ENCODE measurements at places on chromosomes 2 and 18.

- DNase-seq, result no peak
Measured at GRCh38 chr18:37662099-37662498, 96.5 kb upstream of the CELF4 start.

- DNase-seq, result peak; percentile 91
Measured at GRCh38 chr18:3450012-3450798, at the start of gene TGIF1. TSS of gene TGIF1 (plus strand) at chr18:3450172. CDS start at chr18:3450490, 318 bp downstream.

- no peak for DNase-seq
Measured at GRCh38 chr2:203908797-203909185, 27.8 kb upstream of the ICOS start.

DNA sequence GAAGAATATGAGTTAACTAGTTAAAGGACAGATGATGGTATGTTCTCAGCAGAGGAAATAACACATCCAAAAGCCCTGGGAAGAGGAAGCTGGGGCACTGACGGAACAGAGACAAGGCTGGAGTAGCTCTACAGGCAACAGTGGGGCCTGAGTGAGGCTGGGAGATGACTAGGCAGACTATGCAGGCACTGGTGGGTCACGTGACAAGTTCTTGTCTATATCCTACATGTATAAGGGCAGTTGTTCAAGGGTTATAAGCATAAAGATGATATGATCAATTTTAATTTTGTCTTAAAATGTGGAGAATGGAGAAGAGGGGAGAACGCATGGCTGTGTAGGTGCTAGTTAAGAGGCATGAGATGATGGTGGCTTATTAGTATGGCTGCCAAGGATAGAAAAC, 68.6 kb downstream of the KCNS3 start:
- DNase-seq, result no peak

DNA sequence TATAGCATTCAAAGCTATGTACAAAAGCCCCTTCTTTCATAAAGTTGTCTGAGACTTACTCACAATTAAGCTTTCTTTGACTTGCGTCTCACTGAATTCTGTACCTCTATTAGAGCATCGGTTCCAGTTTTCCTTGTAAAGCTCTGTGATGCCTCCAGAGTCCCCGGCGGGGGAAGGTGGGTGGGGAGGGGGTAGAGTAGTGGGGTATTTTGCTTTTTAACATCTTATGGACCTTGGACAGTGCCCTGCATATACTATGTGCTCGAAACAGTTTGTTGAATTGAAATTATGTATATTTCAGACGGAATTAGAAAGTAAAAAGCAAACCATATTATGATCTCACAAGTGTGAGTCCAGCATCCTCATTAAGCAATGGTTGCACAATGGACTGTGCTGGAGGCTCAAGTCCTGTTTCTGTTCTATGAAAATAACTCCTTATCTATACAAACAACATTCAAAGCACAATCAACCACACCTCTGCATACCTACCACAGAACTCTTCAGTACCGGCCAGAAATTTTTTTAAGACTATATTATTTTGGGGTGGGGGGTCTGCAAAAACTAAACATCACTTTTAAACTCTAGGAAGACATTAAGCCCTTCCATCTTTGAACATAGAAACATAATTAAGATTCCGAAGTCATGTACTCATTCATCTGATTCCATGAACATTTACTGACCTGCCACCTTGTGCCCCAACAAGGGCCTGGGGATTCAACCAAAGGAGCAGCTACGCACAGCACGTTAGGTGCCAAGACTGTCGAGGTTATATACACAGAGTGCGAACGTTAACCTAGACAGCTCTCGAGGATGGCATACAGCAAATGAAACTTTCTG, 908 bp downstream of the STAT1 start:
- no peak for DNase-seq

GRCh38 chr2:106187273-106187891, 6.7 kb downstream of the UXS1 start:
- DNase-seq, result no peak

GRCh38 chr2:15365411-15365810, 195.7 kb downstream of the NBAS start:
- no peak for DNase-seq

GRCh38 chr18:28045176-28045810, 131.6 kb downstream of the CDH2 start:
- no peak for DNase-seq

DNA sequence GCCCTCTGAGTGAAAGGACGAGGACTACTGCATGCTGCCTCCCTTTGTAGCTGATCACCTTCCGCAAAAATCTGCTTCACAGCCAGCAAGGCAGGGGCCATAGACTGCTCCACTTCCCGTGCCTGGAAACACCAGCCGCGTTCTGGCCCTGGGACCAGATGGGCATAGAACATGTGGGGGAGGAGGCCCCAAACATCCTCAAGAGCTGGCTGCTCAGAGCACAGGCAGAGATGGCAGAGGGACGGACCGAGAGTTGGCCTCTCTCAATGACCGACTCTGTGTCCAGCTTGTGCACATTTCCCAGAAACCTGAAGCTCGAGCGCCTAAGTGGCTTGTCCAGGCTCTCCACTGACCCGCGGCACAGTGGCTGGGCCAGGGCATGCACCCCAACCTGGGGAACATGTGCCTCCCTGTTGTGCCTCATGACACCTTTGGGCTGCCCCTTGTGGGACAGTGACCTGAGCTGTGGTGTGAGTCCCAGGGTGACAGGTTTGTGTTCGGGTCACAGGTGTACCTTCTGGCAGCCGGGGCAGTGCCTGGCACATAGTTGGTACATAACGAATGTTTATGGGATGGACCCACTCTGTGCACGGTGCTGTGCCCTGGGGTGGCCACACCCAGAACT, 9.1 kb downstream of the KCNF1 start:
- DNase-seq, result no peak

GRCh38 chr2:227862227-227862740, 9.1 kb upstream of the DAW1 start:
- no peak for DNase-seq

DNA sequence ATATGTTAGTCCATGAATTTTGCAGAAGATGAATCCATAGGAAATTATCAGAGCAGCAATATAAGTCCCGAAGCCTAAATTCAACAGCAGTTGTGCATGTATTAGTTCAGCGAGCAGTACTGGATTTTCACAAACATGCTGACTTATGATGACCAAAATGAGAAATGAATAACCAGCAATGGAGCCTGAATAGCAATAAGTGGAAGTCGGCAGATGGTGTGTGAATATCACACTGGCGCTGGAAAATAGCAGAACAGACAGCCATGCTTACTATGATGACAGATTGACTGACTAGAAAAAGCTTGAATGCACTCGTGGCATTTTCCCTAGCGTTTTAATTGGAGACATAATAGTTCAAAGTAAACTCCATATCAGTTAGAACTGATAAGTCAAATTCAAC, 1114.5 kb downstream of the DSC3 start:
- DNase-seq, result no peak

DNA sequence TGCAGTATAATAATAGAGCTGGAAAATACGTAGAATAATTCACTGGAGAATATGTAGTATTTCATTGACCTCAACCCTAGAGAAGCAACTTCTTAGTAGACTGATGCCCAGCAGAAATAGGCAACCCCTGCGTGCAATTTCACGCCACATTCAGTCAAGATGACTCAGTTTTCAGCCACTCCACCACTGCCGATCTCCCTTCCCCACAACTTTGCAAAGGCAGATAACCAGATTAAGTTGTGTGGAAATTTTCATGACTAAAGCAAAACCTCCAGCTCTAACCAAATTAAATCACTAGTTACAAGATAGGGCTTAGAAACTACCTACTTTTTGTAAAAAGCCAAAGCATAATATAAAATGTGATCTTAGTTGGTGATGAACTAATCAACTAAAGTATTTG, 63.3 kb upstream of the STK17B start:
- DNase-seq, result no peak

GRCh38 chr2:50865235-50865634, 166.7 kb downstream of the NRXN1 start:
- no peak for DNase-seq

DNA sequence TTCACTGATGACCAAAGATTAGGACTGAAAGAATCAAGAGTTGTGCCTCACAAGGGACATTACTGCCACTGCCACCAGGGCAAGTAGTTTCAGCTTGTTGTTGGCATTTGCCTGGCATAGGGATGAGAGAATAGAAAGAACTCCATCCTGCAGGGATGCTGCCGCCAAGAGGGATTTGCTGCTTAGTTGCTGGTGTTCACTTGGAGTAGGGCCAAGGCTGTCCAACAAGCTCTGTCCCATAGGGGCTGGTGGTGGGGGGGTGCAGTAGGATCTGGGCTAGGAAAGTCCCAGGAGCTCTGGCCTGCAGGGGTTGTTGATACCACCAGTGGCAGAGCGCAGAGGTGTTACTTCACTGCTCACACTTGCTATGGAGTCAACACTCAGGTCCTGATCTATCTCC, 84.9 kb upstream of the MGAT4A start:
- peak; percentile 40 for DNase-seq

- no peak for DNase-seq
Measured at GRCh38 chr2:146228466-146229058, 1616.3 kb upstream of the ACVR2A start.

DNA sequence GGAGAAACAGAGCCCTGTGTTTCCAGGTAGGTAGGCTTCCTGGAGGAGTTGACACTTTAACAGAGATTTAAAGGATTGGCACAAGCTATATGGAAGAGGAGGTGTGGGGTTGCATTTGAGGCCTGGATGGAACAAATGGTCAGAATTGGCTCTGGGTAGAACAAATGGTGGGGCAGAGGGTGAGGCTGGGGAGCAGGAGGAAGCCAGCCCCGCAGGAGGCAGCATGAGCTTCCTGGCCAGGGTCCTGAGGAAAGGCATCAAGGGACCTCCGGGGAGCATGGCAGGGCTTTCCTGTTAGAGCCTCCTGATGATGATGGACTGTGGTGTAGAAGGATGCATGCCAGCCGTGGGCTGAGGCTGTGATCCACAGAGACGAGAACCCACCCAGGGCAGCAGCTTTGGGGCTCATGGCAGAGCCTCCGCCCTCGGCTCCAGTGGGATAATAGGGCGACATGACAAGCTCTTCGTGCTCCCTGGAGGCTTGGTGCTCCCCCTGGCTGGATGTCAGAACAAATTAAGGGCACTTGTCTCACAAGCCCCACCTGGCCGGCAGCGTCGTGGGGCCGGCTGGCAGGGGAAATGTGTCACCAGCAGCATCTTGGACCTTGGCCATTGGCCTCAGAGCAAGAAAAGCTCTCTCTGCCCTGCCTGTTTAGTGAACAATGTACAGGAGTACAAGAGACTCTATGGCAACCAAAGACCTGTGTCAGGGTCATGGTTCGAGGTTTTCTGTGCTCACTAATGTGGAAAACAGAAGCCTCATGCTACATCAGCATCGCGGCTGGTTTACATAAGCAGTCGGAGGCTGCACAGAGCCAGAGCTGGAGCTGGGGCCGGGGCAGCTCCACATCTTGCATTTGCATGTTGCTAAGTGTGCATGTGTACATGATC, 153.5 kb downstream of the MYCN start:
- DNase-seq, result no peak

DNA sequence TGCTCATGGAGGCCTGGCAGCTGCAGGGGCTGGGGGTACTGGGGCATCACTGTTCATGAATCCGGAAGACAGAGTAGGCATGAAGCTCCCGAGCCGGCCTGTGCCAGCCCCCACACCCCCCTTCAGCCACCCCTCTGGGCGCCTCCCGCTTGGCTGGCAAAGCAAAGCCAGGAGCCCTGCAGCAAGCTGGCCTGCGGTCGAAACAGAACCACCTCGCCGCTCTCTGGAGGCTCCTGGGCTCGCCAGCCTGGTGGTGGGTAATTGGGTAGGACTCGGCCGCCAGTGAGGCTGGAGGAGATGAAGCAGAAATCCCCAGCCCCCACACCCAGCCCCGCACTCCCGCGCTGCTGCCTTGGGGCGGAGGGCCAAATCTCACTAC, 70.9 kb upstream of the GPC1 start:
- DNase-seq, result no peak

DNA sequence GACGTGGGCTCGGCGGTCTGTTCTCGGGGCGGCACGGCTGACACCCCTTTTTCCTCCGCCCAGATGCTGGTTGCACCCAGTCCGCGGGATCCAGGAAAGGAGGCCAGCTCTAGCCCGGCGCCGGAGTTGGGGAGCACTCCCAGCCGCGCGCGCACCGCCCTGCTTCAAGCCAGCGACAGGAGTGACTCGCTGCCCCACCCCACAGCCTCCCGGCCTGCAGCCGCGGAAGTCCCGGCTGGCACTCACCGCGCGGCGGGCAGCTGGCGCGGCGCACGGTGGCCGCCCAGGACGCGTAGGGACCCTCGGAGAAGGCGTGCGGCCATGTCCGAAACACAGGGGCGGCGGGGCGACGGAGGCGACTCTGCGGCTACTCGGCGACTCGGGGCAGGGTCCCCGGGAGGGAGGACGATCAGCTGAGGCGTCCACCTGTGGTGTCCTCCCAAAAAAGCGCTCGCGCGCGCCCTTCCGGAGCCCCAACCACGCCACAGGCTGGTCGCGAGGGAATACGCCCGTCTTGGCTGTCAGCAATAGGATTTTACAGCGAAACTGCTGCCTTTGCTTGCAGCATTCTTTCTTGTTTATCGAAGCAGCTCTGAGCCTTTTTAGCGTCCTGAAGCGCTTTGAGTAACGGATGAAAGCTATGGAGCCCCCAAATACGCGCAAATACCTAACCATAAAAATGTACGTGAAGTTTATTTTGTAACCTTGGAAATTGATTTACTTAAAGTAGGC, at the start of gene ACADL:
TSS of gene ACADL (minus strand) at position 507 of the 732 bp plus-strand sequence. CDS start at position 323, 184 bp downstream.
- DNase-seq, result peak; percentile 87

DNA sequence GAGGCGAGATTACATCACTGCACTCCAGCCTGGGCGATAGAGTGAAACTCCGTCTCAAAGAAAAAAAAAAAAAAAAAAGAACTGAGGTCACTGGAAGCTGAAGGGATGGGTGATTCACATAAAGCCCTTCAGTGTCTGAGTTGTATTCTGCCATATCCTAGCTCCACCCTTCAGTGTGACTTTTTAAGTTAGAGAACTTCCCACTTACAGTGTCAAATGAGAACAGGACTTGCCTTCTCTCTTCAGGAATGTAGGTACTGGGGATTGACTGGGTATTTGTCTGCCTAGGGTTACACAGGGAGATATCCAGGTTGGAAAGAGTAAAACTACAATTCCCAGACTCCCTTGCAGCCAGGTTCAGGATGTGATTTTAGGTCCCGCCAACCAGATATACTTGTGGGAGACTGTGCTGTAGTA, 37.9 kb downstream of the EHD3 start:
- no peak for DNase-seq

GRCh38 chr18:61595615-61596251, 262.5 kb downstream of the CDH20 start:
- DNase-seq, result no peak

DNA sequence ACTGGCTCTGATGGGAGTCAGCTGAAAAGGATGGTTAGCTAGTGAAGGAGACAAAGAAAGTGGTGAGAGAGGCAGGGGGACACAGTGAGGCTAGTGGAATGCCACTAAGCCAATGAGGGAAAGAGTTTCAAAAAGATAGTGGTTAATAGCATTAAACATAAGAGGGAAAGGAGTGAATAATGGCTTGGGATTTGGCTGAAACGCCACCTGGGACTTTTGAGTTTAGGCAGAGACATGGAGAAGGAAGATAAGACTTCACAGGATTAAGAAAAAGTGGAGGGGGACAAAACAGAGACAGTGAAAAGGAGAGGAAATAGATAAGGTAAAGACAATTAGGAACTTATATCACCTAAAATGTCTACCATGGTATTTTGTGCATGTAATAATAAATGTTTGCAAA, 6.9 kb downstream of the CD28 start:
- DNase-seq, result no peak

DNA sequence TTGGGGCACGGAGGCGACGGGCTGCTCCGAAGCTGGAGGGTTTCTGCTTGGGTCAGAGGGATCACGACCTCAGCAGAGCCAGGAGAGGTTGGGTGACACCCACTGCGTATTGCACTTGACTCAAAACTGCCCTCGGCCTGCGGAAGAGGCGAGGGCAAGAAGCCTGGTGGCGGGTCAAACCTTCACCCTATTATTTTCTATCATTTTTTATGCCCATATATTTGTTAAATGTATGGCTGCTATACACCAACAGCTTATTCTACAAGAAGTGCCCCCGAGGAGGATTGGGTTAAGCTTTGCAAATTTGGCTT, 12.6 kb upstream of the SATB2 start:
- DNase-seq, result no peak

Measured in coronary artery (tissue), 2 donors.